Activated CD4-positive, alpha-beta T cell treated with anti-CD3 and anti-CD28 coated beads, Interleukin-2, Interleukin-4, amounts not matched to agents 100 ng/mL and 50 ng/mL, durations not matched to agents 16 hours and 8 hours (primary cell): ENCODE measurements at places on chromosomes 3 and 15.

- no peak for DNase-seq
These were observed 772.3 kb downstream of the SI start for GRCh38 chr3:164306042-164306441.

- no peak for DNase-seq
These were observed 33.4 kb downstream of the OXSM start for GRCh38 chr3:25823314-25823713.

DNA sequence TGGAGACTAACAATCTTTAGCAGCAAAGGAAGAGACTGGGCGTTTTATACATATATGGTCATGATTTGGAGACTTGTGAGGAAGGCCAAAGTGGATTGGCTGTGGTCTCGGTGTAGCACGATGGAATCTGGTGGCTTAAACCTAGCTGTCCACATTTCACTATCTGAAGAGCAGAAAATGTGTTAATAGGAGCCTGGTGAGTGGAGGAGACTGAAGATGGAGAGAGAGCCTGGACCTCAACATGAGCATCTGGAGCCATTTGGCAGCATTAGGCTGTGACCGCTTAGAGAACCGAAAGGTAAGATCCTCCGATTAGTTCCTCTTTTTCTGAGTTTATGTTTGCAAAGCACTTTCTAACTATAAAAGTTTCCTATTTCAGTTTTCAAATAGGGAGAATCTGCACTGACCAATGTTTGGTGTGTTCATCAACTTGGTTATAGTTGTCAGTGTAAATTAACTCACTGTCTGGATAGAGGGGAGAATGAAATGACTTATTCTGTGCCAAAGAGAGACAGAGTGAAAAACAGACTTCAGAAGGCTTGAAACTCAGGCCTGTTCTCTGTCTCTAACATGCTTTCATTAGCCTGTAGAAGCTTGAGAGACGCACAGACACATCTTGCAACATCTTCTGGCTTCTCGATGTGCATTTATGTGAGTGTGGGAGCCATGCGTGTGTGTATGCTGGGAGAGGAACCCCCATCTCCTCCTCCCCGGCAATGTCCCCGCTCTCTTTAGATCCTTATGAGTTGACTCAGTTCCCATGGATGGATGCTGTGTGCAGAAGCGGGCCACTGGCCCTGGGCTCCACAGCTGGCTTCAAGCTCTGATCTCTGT, 244.7 kb upstream of the TBL1XR1 start:
- no peak for DNase-seq

GRCh38 chr3:52494886-52495495, at the start of gene STAB1:
TSS of gene STAB1 (plus strand) at chr3:52495338. CDS start at chr3:52495414, 76 bp downstream.
- DNase-seq: no peak

DNA sequence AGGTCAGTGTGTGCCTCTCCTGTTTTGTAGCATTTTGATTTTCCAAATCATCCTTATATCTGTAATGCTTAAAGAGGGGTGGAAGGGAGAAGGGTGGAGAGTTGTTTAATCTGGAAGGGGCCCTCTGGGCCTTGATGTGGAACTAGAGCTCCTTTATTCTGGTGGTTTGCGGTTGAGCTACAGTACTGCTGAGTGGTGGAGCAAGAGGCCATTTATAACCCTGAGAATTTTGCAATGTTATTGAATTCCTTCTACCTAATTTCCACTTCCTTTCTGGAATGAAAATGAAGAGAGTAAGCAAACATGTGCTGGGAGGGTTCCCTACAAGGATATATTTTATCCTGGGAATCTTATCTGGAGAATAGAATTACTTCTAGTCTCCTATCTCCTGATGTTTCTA, 35.3 kb upstream of the TUBGCP5 start:
- DNase-seq: no peak

DNA sequence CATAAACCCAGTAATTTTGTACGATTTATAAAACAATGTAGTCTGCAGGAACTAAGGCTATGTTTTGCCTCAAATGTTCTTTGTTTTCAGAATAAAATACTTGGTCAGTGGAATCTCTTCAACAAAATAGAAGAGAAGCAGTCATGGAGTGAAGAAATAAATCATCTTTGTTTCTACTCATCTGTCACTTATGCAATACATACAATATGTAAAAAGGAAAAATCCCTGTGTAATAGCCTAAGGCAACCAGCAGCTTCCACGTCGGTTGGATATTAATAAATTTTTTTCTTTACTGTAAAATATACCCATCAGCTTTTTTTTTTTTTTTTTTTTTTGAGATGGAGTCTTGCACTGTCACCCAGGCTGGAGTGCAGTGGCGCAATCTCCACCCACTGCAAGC, 5.2 kb upstream of the WDR5B start:
- DNase-seq: no peak

DNA sequence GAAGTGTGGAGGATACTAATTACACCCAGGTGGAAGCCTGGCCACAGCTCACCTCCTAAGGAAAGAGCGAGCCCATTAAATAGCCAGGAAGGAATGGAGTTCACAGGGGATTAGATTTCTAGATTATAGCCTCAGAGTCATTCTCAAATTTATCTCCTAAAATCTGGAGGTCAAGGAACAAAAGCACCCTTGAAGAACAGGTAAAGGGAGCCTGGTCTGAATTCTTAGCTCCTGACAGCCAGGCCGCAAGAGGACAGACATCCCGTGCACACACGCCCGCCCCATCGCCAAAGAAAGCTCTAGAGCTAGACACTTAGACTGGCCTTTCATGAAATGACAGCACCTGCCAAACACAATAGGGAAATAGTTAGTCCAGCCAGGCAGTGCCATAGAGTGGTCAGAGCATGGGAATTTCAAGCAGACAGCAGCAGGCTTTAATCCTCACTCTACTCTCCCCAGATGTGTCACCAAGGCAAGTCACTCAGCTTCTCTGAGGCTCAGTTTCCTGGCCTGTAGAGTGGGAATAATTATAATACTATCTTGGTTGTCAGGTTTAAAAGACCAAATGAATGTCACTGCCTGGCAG, 59.2 kb downstream of the LIPC start:
- no peak for DNase-seq

- DNase-seq: no peak
These were observed 43.2 kb downstream of the KLHL25 start for GRCh38 chr15:85751291-85752123.
